ENCODE measurements at places on chromosomes 6 and 20. TPM values are rescaled to one million over a fixed set of nuclear protein-coding genes. Genes with fewer than 3 reads are reported as not detected.

Gene IRF4
- total RNA-seq: 0.26 TPM

Gene MTFR2
- 12.0 TPM for total RNA-seq

Gene MYB
- total RNA-seq: 0.64 TPM

Gene STAU1
- 53.1 TPM for total RNA-seq

Gene UBD
- 0.41 TPM for total RNA-seq

Measured in A549 treated with AZD2906 at 1 μM for 4 hours (cell line).